GM23248 (cell line): ENCODE measurements at places on chromosomes 7 and 10. TPM values are rescaled to one million over a fixed set of nuclear protein-coding genes. Genes with fewer than 3 reads are reported as not detected.

NKX1-2 gene
- polyA plus RNA-seq: not detected in 2 replicates

CALHM3 gene
- not detected in 2 replicates for polyA plus RNA-seq

CC2D2B gene
- 0.38 and 0.39 TPM in 2 replicates for polyA plus RNA-seq

OPN4 gene
- not detected in 2 replicates for polyA plus RNA-seq

NEUROD6 gene
- polyA plus RNA-seq: not detected in 2 replicates

AKR1C2 gene
- 19.8 and 20.9 TPM in 2 replicates for polyA plus RNA-seq

HECW1 gene
- polyA plus RNA-seq: 2.0 and 2.1 TPM in 2 replicates

PRKAG2 gene
- polyA plus RNA-seq: 17.0 and 18.2 TPM in 2 replicates

NPC1L1 gene
- not detected in 2 replicates for polyA plus RNA-seq

CCDC172 gene
- polyA plus RNA-seq: not detected in 2 replicates

GNAT3 gene
- not detected in 2 replicates for polyA plus RNA-seq

SLC39A12 gene
- not detected in 2 replicates for polyA plus RNA-seq

CYREN gene
- polyA plus RNA-seq: 38.3 and 38.7 TPM in 2 replicates

GDF2 gene
- polyA plus RNA-seq: not detected in 2 replicates

LRRN3 gene
- polyA plus RNA-seq: 0.16 and 0.41 TPM in 2 replicates

SP8 gene
- polyA plus RNA-seq: not detected in 2 replicates

TMEM176A gene
- not detected in 2 replicates for polyA plus RNA-seq

CFAP70 gene
- 0.61 and 0.65 TPM in 2 replicates for polyA plus RNA-seq

RHBDD2 gene
- polyA plus RNA-seq: 61.0 and 62.2 TPM in 2 replicates

SPDYE2B gene
- 0.20 TPM in 1 of 2 replicates, not detected in the other for polyA plus RNA-seq

INHBA gene
- 7.9 and 8.8 TPM in 2 replicates for polyA plus RNA-seq

SSC4D gene
- 0.66 and 0.85 TPM in 2 replicates for polyA plus RNA-seq

ARHGAP21 gene
- 26.4 and 28.7 TPM in 2 replicates for polyA plus RNA-seq

FOXI2 gene
- not detected in 2 replicates for polyA plus RNA-seq

SEMA3A gene
- polyA plus RNA-seq: 24.5 and 25.3 TPM in 2 replicates

PANK1 gene
- 2.1 and 3.3 TPM in 2 replicates for polyA plus RNA-seq

BEND7 gene
- 1.7 and 2.3 TPM in 2 replicates for polyA plus RNA-seq

AGR2 gene
- polyA plus RNA-seq: not detected in 2 replicates

DOCK4 gene
- 2.0 and 2.1 TPM in 2 replicates for polyA plus RNA-seq

ASB10 gene
- not detected in 2 replicates for polyA plus RNA-seq

LSM5 gene
- polyA plus RNA-seq: 110 and 117 TPM in 2 replicates

PALD1 gene
- polyA plus RNA-seq: not detected in 2 replicates

POU6F2 gene
- polyA plus RNA-seq: not detected in 2 replicates
